GDM1 (cell line): ENCODE measurements at places on chromosomes 12 and 14.
A peak's percentile ranks its signal among the peaks of the same experiment; 100 is the strongest.

DNA sequence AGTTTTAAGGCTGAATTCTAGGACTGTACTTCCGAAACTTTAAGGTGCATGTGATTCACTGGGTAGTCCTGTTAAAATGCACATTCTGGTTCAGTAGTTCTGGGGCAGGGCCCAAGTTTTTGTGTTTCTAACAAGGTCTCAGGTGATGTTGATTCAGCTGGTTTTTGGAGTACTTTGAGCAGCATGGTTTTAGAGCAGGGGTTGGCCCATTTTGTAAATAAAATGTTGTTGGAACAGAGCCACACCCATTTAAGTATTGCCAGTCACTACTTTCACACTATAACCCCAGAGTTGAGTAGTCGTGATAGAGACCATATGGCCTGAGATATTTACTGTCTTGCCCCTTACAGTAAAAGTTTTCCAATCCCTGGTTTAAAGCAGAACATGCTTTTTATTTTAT, 111.3 kb downstream of the SYNE2 start:
- DNase-seq = no peak

- DNase-seq = no peak
These were observed 19.5 kb downstream of the PRICKLE1 start for GRCh38 chr12:42570076-42570475.

DNA sequence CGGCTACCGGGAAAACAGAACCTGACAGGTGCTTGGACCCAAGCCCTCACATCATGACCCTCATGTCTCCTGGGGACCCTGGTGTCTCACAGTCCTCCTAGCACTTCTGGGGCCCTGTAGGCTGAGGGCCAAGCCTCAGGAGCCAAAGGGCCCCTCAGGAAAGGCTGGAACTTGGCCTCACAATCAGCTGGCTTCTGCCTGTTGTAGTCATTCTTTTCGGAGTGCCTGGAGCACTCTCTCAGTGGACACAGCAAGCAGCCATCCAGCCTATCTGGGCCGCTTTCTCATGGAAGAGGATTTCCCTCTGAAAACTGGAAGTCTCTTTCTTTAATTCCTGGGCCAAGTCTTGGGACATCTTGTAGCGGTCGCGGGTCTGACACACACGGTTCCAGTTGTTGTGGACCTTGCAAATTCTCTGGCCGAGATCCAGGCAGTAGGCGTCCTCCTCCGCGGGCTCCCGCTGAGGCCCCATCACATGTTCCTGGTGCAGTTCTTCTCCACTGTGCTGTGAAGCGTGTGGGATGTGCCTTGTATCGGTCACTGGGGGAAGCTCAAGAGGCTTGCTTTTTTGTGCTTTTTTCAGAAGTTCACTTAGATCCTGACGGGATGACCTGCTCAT, 169.3 kb downstream of the EMP1 start:
- no peak for DNase-seq

- DNase-seq = no peak
These were observed 116.4 kb downstream of the LRIG3 start for GRCh38 chr12:58803908-58804307.

DNA sequence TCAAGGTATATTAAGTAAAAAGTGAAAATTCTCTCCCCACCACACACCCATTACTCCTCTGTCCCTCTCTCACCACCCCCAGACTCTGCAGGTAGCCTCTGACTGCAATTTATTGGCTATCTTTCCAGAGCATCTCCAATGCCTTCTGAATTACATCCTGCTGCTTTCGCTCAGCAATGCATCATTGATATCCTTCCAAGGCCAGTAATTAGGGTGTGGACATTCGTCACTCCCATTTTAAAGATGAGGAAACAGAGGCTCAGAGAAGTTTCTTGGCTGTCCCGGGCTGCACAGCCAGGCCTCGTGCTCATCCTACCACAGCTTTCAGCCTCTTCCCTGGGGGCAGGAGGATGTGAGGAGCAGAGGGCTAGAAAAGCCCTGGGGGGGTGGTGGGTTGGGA, 23.6 kb upstream of the PGF start:
- no peak for DNase-seq

- no peak for DNase-seq
These were observed 7.4 kb downstream of the FBXO21 start for GRCh38 chr12:117182866-117183265.

DNA sequence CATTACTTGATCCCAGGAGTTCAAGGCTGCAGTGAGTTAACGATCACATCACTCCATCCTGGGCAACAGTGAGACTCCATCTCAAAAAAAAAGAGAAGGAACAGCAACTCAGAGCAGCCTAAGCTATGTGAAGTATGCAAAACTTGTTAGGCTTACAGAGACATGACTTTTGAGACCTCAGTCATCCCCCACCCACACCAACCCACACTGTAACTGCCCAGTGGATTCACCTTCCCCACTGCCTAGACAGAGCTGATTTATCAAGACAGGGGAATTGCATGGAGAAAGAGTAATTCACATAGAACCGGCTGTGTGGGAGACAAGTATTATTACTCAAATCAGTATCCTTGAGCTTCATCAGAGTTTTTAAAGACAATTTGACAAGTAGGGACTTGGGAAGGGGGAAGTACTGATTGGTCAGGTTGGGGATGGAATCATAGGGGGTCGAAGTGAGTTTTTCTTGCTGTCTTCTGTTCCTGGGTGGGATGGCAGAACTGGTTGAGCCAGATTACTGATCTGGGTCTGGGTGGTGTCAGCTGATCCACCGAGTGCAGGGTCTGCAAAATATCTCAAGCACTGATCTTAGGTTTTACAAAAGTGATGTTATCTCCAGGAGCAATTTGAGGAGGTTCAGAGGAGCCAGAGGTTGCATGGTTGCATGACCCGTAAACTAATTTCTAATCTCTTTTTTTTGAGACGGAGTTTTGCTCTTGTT, 6.2 kb upstream of the WDR89 start:
- DNase-seq = no peak

DNA sequence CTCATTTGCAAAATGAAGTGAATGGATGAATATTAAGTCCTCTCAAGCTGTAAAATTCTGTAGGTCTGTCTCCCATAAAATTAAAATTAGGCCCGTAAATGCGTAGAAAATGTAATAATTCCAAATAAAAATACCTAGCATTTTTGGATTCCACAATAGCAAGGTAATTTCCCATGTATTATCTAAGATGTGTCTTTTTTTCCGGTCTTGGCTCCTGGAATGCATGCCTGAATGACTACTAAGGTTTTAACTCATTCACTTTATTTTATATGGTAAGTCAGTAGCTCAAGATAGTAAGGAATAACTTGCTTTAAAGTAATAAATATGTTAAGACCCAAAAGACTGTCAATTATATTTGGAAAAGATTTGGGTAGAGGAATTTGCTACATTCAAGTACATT, 11.1 kb downstream of the TXNRD1 start:
- DNase-seq = no peak

- no peak for DNase-seq
These were observed 505.1 kb upstream of the SYT1 start for GRCh38 chr12:78359520-78359919.

DNA sequence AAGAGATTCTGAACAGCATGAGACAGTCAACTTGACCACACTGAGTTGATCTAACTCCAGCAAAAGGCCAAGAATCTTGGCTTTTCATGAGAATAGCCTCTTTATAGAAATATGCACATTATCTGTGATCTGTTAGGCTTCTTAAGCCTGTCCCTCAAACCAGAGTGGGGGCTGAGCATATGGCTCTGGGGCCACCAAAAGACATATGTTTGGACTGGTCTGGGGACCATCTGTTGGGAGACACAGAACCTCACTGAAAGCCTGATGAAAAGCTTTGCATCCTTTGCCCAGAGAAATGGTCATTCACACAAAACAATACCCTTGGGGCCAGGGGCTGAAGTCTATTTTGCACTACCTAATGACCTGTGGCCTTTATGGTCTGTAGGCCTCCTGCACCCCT, 165.3 kb upstream of the PRMT8 start:
- no peak for DNase-seq

GRCh38 chr12:40820794-40821484, 128.7 kb downstream of the CNTN1 start:
- no peak for DNase-seq

GRCh38 chr14:60506985-60507829, 1.7 kb upstream of the SIX6 start:
- DNase-seq = no peak

GRCh38 chr12:9327320-9327719, 119.1 kb upstream of the PZP start:
- DNase-seq = no peak

- no peak for DNase-seq
These were observed 1202.3 kb downstream of the BCL11B start for GRCh38 chr14:98069712-98070171.

- no peak for DNase-seq
These were observed 100.4 kb upstream of the PLXNC1 start for GRCh38 chr12:94047781-94048567.

GRCh38 chr12:124131659-124132058, 158.6 kb downstream of the ZNF664 start:
- DNase-seq = no peak

- no peak for DNase-seq
These were observed 6.6 kb upstream of the AAAS start for GRCh38 chr12:53328043-53328435.

GRCh38 chr12:111192647-111193046, 176.2 kb downstream of the PHETA1 start:
- DNase-seq = no peak

DNA sequence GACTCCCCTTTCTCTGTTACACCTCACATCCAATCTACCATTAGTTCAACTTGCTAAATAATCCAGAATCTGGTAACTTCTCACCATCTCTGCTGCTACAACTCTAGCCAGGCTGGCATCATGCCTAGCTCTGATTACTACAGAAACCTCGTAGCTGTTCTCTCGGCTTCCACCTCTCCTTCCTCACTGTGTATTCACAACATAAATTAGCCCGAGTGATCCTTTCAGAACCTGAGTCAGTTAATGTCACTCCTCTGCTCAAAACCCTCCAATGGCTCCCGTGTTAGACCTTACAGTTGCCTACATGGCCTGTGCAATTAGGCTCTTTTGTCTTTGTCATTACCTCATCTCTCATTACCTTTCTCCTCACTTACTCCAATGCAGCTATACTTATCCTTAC, 139.4 kb downstream of the PDE3A start:
- no peak for DNase-seq

- DNase-seq = peak; percentile 58
These were observed 277.9 kb downstream of the SSPN start for GRCh38 chr12:26473291-26473690.

DNA sequence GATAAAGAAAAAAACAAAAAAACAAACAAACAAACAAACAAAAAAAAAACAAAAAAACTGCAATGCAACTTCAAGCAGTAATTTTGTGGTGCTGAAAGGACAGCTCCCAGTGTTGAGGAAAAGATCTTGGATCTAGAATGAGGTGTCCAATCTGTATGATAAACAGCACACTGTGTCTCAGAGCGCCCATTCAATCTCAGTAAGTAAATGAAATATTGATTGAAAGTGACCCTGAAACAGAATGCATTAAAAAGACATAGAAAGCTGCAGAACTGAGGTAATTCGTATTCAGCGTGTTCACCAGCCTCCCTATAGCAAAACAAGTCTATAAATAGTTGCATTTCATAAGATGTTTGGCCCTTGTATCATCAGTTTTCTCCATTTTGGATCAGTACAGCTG, 153.0 kb downstream of the NOVA1 start:
- no peak for DNase-seq

DNA sequence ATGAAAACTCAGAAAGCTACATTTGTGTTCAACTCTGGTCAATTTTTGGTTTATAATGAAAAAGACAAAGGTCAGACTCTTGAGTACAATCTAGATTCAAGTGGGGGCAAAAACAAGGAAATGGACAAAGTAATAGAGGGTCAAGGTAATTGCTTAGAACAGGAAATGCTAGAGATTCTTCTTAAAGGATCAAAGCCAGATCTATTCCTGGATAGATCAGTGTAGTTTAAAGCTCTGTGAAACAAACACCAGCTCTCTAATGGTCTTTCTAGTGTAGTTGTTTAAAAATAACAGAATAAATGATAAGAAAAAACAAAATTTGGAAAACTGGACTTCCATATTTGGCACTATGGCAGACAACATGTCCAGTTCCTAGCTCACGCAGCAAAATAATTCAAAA, 70.7 kb upstream of the SLC8A3 start:
- no peak for DNase-seq

GRCh38 chr14:25252793-25253192, 202.8 kb upstream of the STXBP6 start:
- DNase-seq = no peak
